Upper lobe of left lung (tissue), 6 donors: ENCODE measurements at places on chromosomes 1 and 21.

DNA sequence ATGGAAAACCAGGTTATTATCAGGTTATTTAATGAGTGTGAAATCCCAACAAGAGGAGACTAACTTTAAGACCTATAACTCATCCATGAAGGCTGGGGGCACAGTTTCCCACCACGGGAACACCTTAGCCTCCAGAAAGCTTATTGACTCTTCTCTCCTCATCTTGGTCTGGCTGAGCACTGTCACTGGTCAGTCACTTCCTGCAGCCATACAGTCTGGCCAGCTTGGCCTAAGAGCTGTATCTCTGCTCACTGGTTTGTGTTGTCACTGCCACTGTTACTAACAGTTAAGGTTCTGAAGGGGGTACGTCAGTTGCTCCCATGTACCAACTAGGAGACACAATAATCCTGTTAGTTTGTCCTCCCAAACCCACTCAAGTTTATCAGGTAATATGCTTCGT lies 16.7 kb upstream of the DDAH1 start:
- no peak for DNase-seq

GRCh38 chr1:201828217-201828819 lies 639 bp upstream of the IPO9 start:
- no peak for DNase-seq

DNA sequence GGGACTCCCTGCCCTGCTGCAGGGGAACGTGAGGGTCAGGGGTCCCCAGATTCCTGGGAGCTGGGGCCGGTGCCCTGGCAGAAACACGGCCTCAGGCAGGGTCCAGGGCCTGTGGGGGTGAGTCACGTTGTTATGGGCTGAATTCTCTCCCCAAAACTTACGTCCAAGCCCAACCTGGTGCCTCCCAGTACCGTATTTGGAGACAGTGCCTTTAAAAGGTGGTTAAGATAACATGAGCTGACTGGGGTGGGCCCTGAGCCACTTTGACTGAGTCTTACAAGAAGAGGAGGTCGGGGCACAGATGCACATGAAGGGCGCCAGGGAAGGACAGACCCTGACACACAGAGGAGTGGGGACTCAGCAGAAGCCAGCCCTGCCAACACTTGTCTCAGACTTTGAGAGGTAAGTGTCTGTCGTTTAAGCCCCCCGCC lies 99.9 kb downstream of the WDR4 start:
- no peak for DNase-seq

DNA sequence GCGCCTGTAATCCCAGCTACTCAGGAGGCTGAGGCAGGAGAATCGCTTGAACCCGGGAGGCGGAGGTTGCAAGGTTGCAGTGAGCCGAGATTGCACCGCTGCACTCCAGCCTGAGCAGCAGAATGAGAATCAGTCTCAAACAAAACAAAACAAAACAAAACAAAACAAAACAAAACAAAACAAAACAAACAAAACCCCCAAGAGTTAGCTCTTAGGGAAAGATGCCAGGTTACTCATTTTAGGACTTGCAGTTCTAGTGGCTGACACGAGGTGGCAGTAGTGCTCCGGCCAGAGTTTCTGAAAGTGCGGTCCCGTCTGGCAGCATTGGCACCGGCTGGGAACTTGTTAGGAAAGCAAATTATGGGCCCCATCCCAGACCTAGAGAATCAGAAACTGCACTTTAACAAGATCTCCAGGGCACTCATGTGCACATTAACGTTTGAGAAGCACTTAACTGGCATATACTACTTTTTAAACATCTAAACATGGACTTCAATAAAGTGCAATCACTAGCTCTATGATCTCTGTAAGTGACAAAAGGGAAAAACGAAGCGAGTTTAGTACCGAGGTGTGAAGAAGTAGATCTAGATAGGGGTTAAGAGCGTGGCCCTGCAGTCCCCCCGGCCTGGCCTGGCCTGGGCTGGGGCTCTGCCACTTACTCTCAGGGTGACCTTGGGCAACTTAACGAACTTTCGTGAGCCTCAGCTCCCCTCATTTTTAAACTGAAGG lies 41.9 kb upstream of the TNFRSF1B start:
- peak; percentile 91 for DNase-seq

- DNase-seq = peak; percentile 50
These were observed 30.2 kb downstream of the ADARB1 start for GRCh38 chr21:45104560-45104959.

- no peak for DNase-seq
These were observed 442.3 kb downstream of the PLPP3 start for GRCh38 chr1:56137090-56137489.

DNA sequence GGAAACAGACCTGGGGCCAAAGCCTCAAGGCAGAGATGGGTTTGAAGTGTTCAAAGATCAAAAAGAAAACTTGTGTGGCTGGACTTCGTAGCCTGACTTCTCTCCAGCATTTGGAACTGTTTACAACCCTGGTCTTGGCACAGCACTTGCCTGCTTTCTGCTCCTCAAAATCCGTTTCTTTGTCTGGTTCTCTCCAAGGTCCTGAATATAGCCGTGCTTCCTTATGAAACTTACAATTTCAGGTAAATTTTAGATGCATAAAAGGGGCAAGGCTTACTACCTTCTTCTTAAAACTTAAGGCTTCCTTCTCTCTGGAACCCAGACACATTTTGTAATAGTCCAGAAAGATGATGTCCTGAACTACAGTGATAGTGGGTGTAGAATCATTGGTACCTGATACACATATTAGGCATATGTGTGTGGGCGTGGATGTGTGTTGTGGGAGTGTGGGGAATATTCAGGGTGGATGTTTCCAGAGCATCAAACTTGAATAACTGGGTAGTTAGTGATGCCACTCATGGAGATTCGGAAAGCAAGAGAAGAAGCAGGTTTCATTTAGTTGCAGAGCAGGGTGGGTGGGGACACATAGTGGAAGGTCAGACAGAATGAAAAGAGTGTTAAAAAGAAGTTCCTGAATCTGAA lies 26.4 kb upstream of the FAM78B start:
- no peak for DNase-seq
